ENCODE measurements at places on chromosomes 3 and 15.

GRCh38 chr3:13266005-13266404 is 154.1 kb downstream of the NUP210 start:
- no peak for DNase-seq

DNA sequence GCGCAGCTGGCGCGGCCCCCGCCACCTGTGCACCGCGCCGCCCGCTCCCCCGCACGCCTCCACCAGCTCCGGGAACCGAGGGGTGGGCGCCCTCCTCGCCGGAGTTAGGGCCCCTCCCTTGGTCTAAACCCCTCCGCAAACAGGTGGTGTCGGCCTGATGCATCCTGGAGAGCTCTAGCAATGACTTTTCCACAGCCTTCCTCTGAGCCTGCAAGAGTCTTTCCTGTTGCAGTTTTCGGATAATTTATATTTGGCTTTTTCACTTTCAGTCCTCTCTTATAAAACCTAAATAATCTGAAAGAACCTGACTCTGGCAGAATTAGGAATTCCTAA is 334 bp upstream of the IGSF11 start:
- DNase-seq, result no peak

DNA sequence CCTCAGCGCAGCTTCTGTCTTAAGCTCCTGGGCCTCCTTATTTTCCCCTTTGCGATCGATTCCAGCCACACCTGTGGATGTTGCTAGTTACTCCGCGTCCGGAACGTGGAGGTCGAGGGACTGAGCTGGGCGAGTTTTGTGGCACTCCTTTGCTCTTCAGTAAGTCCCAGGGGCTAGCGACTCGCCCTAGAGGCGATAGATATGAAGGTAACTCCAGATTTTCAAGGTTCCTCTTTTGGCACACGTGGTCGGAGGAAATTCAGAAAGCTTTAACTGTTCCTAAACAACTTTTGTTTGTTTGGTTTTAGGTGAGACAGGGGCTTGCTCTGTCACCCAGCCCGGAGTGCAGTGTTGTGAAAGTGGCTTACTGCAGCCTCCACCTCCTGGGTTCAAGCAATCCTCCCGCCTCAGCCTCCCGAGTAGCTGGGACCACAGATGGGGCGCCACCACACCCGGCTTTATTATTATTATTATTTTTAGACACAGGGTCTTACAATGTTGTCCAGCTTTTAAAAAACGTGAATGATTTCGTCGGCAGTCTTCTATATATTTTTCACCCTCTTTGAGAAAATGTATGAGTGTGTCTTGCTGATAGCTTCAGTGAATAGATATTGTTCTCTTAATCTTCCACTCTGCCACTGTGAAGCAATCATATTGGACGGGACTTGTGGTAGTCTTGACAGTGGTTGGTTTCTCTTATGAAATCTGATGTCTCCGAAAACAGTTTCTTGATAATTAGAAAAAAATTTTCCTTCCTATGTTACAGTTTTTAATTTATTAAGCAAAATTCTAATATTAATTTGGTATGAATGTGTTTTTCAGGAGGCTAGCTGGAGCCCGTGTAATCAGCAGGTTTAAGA is 785 bp downstream of the MFSD1 start:
- no peak for DNase-seq

DNA sequence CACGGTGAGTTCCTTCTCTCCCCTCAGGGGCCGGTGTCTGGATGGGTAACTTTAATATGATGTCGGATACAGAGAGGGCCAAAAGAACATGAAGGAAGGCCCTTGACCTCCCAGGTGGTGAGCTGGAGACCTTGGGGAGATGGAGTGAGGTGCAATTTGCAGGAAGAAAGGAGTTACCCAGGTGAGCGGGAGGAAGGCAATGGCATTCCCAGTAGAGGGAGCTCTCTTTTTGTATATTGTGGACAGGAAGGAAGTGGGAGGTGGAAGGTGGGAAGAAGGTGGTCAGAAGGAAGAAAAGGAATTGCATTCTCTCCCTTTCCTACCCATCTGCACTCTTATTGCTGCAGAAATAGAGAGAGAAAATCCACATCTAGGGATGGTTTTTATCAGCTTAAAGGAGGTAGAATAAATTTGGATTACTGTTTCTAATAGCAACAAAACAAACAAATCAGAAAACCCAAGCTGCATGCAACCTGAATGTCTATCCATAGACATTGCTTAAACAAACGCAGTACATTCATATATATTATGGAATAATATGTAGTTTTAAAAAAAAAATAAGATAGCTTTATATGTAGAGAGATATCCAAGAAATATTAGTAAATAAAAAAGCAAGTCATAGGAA is 169.0 kb upstream of the TSC22D2 start:
- DNase-seq, result peak; percentile 30

DNA sequence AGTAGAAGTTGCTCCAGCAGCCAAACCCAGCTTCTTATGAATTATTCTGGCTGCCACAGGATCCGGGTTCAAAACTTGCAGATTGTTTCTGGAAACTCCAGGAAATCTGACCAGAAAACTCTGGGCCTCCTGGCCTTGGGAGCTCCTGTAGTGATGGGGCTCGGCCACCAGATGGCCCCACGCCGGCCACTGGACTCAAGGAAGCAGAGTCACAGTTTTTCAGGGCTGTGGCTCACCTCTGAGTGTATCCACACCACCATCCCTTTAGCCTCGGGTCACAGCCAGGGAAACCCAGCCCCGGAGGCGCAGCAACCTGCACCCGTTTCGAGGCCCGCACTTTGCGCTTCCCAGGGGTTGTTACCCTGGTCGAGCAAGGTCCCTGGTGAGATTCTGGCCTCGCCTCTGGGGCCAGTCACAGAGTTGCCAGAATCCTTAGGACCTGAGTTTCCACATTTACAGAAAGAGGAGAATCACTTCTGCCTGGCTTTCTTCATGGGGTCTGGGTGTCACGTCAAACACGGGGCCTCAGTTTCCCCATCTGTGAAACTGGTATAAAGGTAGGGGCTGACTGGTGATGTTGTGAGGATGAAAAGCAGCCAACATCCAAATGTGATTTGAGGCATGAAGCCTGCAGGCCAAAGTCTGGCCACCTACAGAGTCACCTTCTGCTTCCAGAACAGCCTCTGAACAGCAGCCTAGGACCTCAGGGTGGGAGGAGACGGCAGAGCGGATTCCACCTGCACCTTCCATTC is 53.5 kb upstream of the LCTL start:
- no peak for DNase-seq

- DNase-seq, result no peak
Measured at GRCh38 chr3:23663661-23664186, 142.0 kb upstream of the UBE2E1 start.

GRCh38 chr15:77186594-77187011 is 115.7 kb upstream of the TSPAN3 start:
- DNase-seq, result no peak

DNA sequence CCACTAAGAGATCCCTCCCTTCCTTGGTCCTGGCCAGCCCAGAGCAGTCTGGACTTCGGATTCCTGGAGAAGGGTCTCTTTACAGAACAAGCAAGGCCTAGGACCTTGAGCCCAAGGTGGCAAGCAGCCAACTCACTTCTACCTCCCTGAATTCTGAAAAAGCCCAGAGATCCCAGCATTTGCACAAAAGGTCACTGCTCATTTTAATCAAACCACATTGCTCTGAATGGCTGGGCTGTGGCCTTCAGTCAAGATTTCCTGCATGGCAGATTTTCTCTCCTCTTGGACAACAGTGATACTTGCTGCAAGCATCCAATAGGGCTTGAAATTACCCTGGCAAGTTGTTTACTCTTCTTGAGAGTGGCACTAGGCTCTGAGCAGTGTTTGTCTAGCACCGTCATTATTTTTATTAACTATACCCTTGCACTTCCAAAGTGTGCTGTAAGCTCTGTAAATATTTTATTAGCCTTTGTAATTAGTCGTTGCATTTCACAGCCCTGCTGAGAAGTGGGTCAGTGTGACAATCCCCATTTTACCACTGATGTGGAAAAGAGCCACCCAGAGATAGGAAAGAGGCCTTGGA is 274.7 kb upstream of the CTNNB1 start:
- DNase-seq, result peak; percentile 54

DNA sequence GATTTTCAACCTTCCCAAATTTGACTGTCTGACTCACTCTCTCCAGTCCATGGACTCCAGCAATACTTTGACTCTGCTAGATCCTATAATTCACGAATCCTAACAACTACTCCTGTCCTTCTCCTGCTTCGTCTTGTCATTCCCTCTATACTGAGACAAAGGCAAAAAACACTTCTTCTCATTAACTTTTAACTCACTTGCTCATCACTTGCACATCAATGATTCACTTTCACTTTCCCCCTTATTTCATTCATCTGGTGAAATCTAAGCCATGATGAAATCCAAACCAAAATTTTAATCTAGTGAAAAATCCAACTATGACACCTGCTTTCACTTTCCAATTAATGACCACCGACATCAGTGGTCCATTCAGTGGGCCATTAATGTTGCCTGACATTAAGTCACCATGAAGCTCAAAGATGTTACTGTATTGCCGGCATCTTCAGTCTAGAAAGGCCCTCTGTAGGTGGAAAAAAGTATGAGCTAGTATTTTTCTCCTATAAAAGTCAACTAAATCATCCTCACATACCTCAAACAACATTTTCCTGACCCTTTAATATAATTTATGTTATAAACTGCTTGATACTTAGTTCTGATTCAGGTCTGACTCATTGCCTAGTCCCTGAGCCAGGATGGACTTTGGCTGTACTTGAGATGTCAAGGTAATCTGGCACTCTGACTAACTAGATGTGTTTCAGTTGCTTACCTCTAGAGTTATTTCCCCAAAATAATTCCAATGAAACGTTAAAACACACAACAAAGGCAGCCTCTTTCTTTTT is 158.6 kb downstream of the CNTN6 start:
- no peak for DNase-seq

GRCh38 chr3:105366326-105367062 is at the start of gene ALCAM:
Gene ALCAM (plus strand): TSS chr3:105366909.
- peak; percentile 97 for DNase-seq

DNA sequence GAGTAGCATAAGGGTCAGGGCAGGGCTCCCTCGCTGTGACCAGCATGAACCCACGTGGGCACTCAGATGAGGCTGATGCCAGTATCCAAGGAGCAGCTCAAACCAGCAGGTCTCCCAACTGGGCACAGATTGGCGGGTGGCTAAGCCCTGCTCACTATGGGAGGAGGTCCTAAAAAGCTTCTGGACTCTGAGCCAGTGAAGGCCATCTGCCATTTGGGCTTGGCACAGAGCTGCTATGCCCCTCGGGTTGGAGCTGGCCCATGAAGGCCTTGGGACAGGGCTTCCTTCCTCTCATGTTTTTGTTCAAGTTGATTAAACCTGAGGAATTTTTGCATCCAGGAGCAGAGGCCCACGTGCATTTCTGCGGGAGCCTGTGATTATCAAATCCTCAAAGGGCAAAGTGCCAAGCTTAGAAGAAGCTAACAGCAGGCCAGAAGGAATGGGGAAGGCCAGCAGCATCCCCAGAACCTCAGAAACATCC is 4.3 kb upstream of the STRA6 start:
- DNase-seq, result no peak

GRCh38 chr3:181030948-181031347 is 41.4 kb upstream of the DNAJC19 start:
- no peak for DNase-seq

DNA sequence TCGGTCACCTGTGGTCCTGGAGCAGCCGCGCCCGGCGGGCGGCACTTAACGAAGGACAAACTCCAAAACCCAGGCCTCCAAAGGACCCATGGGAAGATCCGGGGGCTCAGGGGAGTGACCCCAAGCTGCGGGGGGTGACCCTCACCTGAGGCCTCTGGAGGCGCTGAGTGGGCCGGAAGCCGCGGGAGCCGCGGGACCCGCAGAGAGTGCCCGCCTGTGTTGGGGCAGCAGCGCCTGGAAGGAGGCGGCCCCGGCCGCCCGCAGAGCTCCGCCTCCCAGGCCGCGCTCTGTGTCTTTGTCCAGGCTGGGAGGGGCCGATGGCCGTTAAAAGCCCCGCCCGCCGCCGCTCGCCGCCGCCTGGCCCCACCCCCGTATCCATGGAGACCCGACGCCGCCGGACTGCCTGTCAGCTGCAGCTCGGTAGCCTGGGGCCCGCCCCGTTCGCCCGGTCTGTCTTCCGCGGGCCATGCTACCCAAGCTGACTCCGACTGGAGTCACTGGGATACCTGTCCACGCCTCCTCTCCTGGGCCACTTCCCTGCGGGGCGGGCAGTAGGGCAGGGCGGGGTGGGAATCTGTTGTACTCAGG is 15.3 kb upstream of the FANCD2 start:
- peak; percentile 67 for DNase-seq

- no peak for DNase-seq
Measured at GRCh38 chr3:187130346-187131066, 8.8 kb downstream of the RPL39L start.

- no peak for DNase-seq
Measured at GRCh38 chr15:69462030-69462492, 9.4 kb downstream of the RPLP1 start.

GRCh38 chr3:162103808-162104207 is 607.2 kb downstream of the OTOL1 start:
- DNase-seq, result no peak

DNA sequence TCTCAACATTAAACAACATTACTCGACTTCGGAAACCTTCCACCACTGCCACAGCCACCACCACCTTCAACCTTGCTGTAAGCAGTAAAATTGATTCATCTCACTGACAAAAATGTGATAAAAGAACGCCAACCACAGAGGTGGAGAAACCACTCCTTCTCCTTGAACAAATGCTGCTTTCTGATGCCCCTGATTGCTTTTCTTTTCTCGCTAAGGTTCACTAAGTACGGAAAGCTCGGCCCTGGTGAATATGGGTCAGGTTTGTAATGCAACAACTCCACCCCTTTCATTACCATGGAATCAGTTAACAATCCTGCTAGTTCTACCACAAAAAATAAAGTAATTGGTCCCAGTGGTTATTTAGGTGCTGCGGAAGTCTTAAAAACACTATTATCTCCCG is 44.9 kb downstream of the MEIS2 start:
- DNase-seq, result no peak

- DNase-seq, result no peak
Measured at GRCh38 chr15:66959875-66960274, 105.5 kb upstream of the SMAD3 start.

GRCh38 chr15:96121086-96121920 is 209.2 kb upstream of the NR2F2 start:
- no peak for DNase-seq

DNA sequence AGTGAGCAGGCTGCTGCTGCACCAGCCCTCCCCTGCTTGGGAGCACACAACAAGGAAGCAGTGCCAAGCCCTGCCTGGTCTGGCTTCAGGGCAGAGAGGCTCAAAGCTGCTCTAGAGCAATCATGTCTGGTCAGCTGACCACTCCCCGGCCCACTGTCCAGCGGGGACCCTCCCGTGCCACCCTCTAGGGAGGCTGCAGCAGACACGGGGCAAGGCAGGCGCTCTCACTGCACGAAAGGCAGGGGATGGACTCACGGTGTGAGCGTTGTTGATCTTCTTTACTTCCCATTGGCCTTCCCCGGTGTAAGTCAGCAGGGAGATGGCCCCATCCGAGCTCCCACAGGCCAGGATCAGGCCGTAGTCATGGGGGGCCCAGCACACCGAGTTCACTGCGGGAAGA is 9.2 kb downstream of the SEC13 start:
- no peak for DNase-seq

- no peak for DNase-seq
Measured at GRCh38 chr3:14647976-14648955, 3.3 kb upstream of the CCDC174 start.

- no peak for DNase-seq
Measured at GRCh38 chr15:41340189-41340695, 7.6 kb downstream of the NUSAP1 start.

GRCh38 chr3:151124476-151124875 is 39.0 kb downstream of the MED12L start:
- no peak for DNase-seq
